ENCODE measurements at places on chromosomes 4 and X.

DNA sequence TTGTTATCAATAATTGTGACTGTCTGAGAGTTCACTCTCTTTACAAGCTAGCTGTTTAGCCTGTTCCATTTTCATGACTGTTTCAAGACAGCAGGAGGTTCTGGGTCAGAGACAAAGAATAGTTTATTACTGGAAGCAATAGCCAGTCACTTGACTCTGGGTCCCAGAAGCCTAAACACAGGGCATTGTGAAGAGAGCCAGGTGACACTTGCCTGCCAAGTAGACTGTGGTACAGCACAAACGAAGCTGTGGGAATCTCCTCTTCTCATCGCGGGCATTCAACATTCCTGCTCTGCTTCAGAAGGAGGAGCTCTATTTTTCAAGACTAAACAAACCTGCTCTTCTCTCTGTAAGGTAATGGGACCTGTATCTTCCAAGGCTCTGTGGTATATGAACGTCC lies 485.1 kb downstream of the TRIML1 start:
- DNase-seq, result no peak

DNA sequence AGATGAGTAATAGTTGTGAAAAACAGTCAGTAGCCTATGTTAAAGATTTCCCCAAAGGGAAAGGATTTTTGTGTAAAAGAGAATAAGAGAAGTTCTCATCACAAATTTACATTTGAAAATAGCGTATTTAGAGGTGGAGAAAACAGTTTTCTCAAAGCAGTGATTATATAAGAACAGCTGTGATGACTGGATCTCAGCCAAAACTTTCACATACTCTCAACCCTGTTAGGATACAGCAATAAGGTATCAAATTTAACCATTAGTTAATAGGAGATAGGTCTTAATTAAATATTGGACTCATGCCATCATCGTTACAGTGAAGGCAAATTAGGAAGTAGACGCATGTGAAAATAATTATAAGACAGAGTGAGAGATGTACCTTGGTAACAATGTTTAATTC lies 622.7 kb downstream of the PCDH18 start:
- DNase-seq, result no peak

GRCh38 chrX:67939270-67939669 lies 395.4 kb downstream of the AR start:
- DNase-seq, result no peak

DNA sequence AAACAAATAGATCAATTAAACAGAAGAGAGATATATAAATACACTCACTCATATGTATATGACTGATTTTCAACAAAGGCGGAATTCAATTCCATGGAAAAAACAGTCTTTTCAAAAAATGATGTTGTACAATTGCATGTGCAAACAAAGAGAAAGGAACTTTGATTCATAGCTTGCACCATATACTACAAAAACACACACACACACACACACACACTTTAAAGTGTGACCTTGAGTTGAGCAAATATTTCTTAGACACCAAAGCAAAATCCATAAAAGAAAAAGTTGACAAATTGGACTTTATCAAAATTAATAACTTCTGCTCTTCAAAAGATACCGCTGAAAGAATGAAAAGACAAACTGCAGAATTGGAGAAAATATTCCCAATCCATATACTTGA lies 168.8 kb downstream of the EVC2 start:
- no peak for DNase-seq

GRCh38 chrX:53244610-53245009 lies 19.6 kb upstream of the KDM5C start:
- DNase-seq, result no peak

DNA sequence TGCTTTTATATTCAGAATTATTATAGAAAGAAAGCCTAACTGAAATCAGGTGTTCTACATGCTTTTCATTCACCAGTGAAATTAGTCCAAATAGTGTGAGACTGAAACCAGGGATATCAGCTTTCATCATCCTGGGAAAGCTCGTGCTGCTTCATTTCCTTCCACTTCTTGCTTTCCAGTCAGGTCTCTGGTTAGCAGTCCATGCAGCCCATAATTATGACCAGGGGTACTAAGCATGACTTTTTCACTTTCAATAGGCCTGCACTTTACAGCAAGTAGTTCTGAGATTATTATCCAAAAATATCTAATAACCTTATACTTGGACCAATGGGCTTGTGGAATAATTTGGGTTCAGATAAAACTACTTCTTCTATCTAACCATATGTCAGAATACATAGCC lies 673.2 kb upstream of the MAGEB2 start:
- no peak for DNase-seq

- DNase-seq, result no peak
Observed at GRCh38 chrX:148938348-148938747, 437.9 kb downstream of the AFF2 start.

GRCh38 chrX:15751155-15751819 lies 13.2 kb downstream of the CA5B start:
- DNase-seq, result no peak

DNA sequence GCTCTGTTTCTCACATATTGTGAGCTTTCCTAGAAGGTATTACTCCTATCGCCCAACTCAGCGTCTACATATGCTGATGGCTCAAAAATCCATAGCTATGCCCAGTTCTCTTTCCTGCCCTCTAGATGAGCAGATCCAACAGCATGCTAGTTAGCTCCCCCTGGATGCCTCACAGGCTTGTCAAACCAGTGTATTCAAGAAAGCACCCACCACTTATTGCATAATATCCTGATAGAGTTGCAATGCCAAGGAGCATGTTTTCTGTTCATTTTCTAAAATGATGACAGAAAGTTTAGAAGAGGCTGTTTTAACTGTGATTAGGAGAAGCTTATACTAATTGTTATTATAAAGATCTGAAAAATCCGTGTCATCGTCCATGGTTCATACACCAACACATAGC lies 1.9 kb upstream of the PACRGL start:
- no peak for DNase-seq

All from WERI-Rb-1 (cell line).